AG04449 (cell line): ENCODE measurements at places on chromosomes 5 and 9.

DNA sequence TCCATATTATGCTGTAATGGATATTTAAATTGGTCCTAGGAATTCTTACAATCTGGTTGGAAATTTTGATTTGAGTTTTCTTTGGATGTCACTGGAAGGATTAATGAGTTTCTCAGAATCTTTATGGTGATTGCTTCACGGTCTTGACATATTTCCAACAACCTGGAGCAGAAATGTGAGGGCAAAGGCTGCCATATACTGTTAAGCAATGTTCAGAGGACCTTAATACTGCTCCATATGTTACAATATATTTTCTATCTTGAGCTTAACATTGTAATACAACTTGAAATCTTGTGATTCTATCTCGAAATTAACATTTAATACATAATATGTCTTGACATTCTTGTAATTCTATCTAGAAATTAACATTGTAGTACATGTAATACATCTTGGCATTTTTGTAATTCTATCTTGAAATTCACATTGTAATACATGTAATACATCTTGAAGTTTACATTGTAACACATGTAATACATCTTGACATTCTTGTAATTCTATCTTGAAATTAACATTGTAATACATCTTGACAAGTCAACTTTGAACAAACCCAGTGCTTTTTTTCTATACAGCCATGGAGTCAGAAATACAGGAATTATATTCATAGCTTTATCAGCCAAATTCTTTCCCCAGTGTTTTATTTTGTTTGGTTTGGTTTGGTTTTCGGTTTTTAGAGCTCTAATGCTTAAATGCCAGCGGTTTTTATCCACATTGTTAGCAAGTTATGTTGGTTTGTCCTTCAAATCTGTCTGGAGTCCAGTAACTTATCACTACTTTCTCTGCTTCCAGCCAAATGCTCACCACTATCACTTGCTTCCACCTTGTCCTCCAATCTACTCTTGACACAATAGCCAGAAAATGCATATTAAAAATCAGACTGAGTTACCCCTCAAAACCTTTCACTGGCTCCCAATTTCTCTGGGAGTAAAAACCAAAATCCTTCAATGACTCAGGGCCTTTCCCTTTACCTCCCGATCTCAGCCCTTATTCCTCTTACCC is 3.0 kb upstream of the TUT7 start:
- no peak for DNase-seq

- no peak for DNase-seq
Observed at GRCh38 chr5:168920019-168920810, 341.0 kb upstream of the PANK3 start.

DNA sequence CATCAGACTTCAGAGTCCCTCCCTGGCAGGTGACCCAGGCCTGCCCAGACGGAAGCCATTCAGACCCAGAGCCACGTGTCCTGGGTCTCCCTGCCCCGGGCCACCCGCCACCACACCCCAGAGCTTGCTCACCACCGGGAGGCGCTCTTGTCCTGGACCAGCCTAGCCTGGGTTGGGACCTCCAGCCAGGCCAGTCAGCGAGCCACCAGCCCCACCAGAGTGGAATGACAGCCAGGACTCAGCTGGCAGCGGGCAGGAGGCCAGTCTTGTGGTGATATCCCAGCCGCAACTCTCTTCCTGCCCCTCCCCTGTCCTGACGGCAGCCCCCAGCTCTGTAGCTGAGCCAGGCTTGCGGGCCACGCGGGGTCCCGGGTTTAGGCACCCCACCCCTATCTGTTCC is 1.7 kb upstream of the PTGDS start:
- no peak for DNase-seq

DNA sequence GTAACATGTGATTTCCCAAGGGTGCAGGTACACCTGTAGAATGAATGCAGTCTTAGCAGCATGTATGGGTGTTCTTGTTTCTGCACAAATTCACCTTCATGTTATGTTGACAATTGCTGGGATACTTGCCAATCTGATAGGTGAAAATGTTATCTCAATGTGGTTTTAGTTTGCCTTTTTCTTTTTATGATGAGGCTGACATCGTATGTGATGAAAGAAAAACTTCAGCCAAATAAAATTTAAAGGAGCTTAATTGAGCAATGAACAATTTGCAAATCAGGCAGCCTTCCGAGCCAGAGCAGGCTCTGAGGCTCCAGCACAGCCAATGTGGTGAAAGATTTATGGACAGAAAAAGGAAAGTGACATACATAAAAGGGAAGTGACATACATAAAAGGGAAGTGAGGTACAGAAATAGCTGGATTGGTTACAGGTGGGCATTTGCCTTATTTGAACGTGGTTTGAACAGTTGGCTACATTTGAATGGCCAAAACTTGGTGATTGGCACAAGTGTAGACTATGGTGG is 10.5 kb downstream of the TAL2 start:
- no peak for DNase-seq

GRCh38 chr5:80507663-80508062 is 19.8 kb downstream of the FAM151B start:
- no peak for DNase-seq

- DNase-seq, result no peak
Observed at GRCh38 chr9:106621313-106622163, 241.4 kb upstream of the ZNF462 start.
